DMS79 (cell line): ENCODE measurements at places on chromosomes 1 and 21.
A peak's percentile ranks its signal among the peaks of the same experiment; 100 is the strongest.

DNA sequence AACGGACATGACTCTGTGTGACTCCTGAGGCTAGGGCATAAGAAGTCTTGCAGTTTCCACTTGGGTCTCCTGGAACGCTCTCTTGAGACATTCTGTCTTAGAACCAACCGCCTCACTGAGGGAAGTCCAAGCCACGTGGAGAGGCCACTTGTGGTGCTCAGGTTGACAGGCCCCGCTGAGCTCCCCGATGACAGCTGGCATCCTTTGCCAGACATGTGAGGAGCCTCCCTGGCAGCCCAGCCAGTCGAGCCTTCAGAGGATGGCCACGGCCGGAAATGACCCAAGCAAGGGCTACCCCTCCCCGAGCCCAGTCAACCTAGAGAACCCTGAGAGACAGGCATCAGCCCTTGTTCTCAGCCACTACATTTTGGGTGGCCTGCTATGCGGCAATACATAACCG, 20.7 kb downstream of the PLEKHA6 start:
- DNase-seq, result no peak

- DNase-seq, result no peak
These were observed 7.3 kb upstream of the FUCA1 start for GRCh38 chr1:23875382-23875781.

- DNase-seq, result no peak
These were observed 56.2 kb downstream of the EVA1C start for GRCh38 chr21:32468681-32469111.

GRCh38 chr1:236051242-236051791, 13.6 kb downstream of the NID1 start:
- DNase-seq, result no peak

- DNase-seq, result no peak
These were observed 349.5 kb downstream of the TGFB2 start for GRCh38 chr1:218694636-218695035.

- no peak for DNase-seq
These were observed 355.8 kb upstream of the LYPLAL1 start for GRCh38 chr1:218817691-218818465.

DNA sequence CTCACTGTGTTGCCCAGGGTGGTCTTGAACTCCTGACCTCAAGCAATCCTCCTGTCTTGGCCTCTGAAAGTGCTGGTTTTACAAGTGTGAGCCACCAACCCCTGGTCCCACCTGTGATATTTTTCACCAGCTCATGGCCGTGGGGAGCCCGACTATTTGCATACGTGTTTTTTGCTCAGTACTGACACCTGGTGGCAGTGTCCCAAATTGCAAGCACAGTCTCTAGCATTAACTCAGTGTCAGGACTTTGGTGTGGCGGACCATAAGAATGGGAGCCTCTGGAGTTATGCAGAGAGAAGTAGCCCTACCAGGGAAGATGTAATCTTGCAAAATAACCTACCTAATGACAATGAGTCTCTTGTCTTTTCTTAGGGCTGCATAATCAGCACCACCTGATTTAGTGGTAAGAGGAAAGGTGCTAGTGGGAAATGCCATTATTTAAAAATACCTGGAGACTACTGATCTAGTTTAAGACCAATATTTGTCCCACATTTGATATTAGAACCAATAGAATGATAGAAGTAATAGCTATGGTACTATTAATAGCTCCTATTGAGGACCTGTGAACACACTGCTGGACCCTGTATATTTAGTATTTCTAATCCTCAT, 305.4 kb downstream of the DISC1 start:
- DNase-seq, result no peak

- no peak for DNase-seq
These were observed 77.4 kb downstream of the SYT6 start for GRCh38 chr1:114076308-114076707.

GRCh38 chr1:176692431-176692830, 229.5 kb downstream of the PAPPA2 start:
- DNase-seq, result no peak

DNA sequence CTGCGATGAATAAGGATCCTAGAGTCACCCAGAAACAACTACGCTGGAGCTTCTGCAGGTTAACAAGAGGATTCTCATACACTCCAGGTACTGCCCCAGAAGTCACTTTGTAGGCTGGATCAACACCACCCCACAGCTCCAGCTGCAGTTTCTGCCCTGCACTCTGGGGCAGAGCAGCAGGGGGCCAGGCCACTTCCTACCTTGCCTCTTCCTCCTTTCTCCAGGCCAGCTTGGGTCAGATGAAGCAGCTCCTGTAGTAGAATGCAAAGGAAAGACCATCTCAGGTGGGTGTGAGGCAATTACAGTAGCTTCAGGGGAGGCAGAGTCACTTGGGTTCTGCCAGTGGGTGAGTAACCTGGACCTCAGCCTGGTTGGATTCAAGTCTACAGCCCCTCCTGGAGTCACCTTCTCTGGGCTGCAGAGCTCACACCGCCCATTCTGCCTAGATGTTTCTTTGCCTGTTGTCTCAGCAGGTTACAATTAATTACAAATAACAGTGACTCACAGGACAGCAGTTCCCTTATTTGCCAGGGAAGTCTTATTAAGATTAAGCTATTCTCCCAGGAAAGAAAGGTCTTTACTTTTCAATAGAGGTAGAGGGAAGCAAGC, 24.4 kb upstream of the BCAR3 start:
- DNase-seq, result no peak

- DNase-seq, result no peak
These were observed 228.4 kb downstream of the DAB1 start for GRCh38 chr1:57195436-57195941.

GRCh38 chr21:28237661-28238060, 755.0 kb downstream of the LTN1 start:
- DNase-seq, result no peak

DNA sequence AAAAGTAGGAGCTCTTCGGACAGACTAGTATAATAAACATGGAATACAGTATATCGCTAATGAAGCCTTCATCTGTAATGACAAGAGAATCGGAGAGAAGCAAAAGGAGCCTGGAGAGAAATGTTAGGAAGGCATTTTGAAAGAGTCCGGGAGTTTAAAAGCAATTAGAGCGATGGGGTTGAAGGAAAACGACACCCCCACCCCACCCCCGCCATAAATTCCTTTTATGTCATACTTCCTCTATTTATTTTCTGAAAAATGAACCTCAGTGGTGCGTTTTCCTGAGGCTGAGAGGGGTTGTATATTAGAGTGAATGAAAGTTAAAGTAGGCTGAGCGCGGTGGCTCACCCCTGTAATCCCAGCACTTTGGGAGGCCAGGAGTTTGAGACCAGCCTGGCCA, 635 bp upstream of the APH1A start:
- no peak for DNase-seq

- DNase-seq, result no peak
These were observed 7.3 kb downstream of the RHOC start for GRCh38 chr1:112699425-112700144.

DNA sequence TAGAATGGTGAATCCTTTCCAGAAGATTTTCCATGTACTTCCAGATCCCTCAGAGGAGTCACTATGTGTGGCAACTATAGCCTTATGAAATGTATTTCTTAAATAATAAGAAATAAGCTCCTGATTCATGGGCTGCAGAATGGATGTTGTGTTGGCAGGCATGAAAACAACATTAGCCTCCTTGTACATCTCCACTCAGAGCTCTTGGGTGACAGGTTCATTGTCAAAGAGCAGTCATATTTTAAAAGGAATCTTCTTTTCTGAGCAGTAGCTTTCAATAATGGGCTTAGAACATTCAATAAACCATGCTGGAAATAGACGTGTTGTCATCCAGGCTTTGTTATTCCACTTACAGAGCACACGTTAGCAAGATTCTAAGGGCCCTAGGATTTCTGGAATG, 96.6 kb downstream of the CDC7 start:
- no peak for DNase-seq

DNA sequence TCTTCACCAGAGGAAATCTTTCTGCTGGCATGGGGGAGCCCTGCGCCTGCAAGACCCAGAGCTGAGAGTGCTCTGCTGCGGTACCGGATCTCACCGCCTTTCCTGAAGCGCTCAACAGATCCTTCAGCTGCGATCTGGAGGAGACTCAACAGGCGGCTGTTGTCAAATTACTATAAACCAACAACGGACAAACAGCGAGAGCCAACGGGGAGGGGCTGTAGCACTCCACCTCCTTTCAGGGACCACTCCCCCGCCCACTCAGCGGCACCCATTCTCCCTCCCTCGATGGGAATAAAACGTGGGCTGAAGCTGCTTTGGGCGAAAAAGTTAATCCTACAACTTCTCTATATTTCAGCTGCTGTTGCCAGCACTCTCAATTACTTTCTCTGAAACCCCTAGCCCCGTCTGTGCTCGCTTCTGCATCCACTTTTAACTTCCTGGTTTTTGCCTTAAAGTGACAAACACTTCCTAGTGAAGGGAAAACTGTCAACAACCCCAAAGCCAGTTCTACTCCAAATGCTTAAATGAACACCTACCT, at the start of gene FMO5:
FMO5 (minus strand) TSS at position 147 of the 538 bp plus-strand sequence. CDS start 310 bp downstream, outside the sequence.
- DNase-seq, result peak; percentile 50

- DNase-seq, result peak; percentile 47
These were observed 20.7 kb upstream of the MAPKAPK2 start for GRCh38 chr1:206663832-206664652.

DNA sequence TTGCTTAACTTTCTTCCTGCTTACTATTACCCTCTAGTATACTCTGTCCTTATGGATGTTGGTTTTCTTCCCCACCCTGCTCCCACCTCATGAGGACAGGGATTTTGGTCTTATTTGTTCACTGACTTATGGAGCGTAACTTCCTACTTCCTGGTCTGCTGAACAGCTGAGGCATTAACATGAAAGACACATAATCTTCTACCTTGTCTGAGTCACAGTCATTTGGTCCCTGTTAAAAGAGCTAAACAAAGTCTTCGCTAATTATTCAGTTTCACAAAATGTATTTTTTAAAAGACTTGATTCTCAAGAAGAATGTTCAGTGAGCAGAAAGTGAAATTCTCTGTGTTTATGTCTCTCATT, 18.5 kb downstream of the RNASEL start:
- no peak for DNase-seq

- DNase-seq, result no peak
These were observed 213.6 kb downstream of the CENPF start for GRCh38 chr1:214816603-214817002.

- DNase-seq, result no peak
These were observed 78.3 kb upstream of the NFASC start for GRCh38 chr1:204792354-204792692.

DNA sequence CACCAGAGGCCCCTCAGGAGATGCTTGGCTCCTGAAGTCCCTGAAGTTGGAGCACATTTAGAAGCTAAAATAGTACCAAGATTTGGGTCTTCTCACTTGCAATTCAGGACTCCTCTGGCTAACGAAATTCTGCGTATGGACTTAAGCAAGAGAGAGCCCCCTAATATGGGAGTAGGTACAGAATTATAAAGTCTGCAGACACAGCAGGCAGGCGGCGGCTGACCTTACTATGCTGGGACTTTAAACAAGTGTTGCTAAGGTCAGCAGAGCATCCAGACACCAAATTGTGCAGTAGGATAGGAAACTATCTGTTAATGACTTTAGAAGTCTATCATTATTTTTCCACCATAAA, 104.5 kb upstream of the PDE4B start:
- DNase-seq, result no peak

GRCh38 chr1:244324176-244324883, 127.4 kb downstream of the ADSS2 start:
- no peak for DNase-seq

DNA sequence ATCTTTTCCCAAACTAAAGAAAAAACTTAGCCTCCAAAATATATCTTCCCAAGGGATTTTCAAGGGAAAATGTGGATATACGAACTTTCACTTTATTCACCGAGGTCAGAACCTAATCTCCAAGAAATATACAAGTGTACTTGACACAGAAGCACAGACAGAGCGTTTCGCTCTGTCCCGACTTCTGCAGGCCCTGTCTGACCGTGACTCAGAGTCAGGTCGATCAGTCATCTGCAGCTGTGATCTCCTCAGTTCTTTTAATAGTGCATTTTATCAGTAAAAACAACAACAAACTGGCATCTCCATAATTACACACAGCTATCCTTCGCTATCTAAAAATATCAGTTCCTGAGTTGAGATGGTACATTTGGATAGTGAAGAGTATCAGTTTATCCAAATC, 226.6 kb downstream of the TM2D1 start:
- no peak for DNase-seq

DNA sequence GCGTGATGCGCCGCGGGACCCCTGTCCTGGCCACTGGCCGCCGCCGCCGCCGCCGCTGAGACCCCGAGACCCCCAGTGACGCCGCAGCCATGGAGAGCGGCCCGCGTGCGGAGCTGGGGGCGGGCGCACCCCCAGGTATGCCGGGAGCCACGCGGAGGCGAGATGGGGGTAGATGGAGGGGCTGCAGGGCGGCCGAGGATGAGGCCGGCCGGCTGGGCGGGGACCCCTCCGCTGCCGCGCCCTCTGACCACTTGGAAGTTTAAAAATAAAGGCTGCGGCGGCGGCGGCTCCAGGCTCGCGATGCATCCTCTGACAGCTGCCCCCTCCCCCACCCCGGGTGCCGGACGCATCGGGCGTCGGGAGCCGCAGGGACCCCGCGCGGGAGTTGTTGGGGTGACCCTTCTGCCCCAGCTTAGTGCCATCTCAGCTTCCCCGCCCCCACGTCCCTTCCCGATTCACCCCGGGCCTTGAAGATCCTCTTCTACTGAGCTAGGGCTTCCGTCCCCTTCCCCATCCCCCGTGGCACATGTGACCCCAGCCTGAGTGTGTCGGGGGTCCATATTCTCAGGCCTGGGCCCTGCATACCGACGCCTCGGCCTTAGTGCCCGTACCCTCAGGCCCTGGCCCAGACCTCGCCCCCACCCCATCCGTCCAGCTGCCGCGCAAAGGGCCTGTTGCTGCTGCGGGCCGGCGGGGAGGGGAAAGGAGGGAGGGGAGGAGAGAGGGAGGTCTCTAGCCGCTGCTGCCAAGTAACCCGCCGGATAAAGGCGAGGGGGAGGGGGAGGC, 562 bp downstream of the MAP7D1 start:
- peak; percentile 62 for DNase-seq

- no peak for DNase-seq
These were observed 38.2 kb downstream of the RABIF start for GRCh38 chr1:202850593-202851362.

GRCh38 chr1:79845936-79846335, 839.4 kb upstream of the ADGRL4 start:
- DNase-seq, result no peak

DNA sequence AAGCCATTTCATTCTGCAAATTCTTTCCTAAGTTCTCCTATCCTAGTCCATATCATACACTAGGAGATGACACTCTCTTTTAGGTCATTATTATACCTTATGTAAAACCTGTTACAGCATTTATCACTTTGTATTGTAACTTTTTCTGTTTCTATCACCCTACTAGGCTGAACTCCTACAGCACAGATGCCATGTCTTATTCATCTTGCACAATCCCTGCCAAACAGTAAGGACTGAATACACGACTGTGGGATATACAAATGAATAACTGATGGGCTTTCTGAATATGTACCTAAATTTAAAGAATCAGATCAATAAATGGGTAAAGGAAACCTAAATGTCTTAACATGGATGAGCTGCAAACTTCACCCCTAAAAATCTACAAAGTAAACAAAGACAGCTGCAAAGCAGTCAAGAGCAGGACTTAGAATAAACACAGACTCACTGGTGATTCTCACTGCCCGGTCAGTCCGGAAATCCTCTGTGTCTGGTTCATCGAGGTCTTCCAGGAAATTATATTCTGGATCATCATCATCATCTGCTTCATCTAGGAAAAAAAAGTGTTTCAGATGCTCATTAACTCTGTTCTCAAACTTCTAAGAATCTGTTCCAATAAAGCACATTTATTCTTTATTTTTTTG, 62.3 kb downstream of the GON4L start:
- DNase-seq, result no peak
